ENCODE measurements at places on chromosomes 1 and 21.

DNA sequence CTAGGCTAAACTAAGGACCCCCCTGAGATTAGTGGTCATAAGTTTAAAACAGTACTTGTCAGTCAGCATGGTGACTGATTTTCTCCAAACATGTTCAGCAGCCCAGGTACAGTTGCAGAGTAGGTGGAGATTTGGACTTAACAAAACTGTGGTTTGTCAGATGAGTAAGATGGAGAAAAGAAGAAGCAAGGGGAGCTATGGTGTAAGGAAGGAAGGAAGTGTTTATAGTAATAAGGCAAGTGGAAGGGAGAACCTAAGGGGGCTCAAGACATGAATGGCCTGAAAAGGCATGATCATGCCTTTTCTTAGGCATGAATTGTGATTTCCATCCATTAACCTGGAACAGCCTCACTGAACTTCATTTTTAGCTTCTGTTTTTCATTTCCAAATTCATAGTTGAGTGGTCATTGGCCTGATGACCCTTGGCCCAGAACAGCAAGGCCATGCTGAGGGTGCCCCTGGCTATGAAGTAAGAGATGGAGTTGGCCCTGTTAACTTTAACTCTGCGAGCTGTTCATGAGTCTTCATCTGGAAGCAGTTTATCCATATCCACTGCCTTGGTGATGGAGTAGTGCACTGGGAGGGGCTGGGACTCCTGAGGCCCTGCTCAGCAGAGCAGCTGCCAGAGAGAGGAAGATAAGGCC is 60.7 kb downstream of the LRRC8D start:
- no peak for DNase-seq

GRCh38 chr21:27339902-27340301 is 373.0 kb upstream of the ADAMTS5 start:
- DNase-seq, result no peak

DNA sequence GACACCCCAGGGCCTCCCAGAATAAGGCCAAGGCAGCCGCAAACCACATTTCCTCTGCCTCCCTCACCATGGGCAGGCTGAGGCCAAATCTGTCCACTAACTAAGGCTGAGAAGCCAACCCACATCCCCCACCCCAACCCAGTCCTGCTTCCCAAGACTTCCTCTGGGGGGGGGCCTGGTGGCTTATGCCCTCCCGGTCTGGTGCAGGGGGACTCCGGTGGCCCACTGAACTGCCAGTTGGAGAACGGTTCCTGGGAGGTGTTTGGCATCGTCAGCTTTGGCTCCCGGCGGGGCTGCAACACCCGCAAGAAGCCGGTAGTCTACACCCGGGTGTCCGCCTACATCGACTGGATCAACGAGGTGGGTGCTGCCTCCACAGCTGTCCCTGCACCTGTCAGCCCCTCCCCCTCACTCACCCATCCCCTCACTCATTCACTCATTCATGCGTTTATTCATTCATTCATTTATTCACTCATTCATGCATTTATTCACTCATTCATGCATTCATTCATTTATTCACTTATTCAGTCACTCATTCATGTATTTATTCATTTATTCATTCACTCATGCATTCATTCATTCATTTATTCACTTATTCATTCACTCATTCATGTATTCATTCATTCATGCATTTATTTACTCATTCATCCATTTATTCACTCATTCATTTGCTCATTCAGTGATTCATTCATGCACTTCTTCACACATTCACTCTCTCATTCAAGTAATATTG is 7.3 kb downstream of the CTRC start:
- no peak for DNase-seq

- no peak for DNase-seq
These were observed 27.4 kb downstream of the SLC5A9 start for GRCh38 chr1:48249868-48250267.

DNA sequence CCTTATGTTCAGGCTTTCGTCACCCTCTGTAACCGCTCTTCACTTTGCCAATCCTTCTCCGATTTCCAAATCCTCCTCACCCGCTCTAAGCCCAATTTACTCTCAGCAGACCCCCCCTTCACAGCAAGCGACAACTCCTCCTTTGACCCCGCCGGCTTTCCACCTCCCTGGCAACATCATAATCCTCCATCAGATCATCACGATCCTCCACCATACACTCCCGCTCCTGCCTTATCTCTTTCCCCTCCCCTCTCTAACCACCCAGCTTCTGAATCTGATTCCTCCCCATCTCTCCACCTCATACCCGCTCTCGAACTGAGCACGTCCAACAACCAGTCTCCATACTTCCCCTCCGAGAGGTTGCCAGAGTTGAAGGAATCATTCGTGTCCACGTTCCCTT is 7.5 kb upstream of the EVA1B start:
- DNase-seq, result no peak

DNA sequence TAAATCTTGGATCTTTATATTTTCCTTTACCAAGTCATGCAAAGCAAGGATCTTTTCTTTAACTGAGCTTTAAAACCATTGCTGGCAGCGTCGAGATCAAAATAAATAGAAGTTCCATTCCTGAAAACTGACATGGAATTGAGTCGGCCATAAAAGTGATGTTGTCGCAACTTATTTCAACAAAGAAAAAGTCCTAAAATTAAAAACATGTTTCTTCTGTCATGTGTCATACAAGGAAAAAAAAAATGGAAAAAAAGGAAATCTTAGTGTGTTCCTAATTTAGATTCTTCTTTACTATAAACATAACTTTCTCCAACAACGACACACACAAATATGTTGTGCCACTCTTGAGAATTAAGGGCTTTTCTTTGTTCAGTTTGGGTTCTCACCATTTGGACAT is 34.9 kb downstream of the GREM2 start:
- no peak for DNase-seq

GRCh38 chr1:18109756-18110597 is 2.4 kb downstream of the IGSF21 start:
- peak; percentile 11 for DNase-seq

DNA sequence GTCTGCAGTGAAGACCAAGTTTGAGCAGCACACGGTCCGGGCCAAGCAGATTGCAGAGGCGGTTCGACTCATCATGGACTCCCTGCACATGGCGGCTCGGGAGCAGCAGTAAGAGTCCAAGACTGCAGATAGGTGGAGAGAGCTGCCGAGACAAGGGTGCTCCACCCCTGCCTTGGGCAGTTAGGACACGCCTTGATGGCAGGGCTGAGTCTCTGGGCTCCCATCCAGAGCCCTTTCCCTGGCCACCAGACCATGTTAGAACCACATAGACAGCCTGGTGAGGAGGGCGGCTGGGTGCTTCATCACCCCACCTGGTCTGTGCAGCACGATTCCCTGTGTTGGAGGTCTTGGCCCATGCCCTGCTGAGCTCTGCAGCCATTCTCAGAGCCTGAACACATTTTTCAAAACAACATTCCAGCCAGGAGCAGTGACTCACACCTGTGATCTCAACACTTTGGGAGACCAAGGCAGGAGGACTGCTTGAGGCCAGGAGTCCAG is 17.3 kb upstream of the MIIP start:
- DNase-seq, result no peak

GRCh38 chr1:219963432-219963831 is 35.1 kb upstream of the SLC30A10 start:
- no peak for DNase-seq

DNA sequence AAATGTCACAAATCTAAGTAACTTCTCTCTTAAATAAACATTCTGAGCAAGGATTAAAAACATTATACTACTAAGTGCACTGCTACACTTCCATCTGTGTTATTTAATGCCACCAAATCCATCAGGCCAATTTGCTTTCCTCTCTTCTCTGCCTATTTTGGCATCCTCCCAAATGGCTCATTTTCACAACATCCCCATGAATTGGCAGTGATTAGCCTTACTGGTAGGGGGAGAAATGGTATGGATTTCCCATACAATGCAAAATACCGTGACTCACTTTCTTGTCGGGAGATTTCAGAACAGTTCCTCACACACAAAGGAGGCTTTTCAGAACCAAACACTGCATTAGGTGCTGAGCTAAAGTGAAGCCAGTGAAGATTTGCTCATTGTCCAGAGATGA is 195.7 kb downstream of the MIS18A start:
- no peak for DNase-seq

DNA sequence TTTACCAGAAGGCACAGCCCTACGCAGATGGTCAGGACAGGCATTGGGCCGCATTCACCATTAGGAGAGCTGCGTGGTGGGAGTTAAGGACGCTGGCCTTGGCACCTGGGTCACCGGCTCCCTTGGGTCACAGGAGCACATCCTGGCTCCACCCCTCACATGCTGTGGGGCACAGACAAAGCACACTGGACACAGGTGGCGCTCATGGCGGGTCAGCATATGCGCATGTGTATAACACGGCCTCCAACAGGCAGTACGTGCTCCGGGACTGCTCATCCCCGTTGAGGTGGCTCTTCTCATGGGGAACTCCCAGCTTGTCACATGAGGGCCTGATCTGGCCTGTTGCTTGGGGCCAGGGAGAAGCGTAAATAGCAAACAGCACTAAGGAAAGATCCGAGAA is 25.0 kb downstream of the PGBD5 start:
- DNase-seq, result no peak

DNA sequence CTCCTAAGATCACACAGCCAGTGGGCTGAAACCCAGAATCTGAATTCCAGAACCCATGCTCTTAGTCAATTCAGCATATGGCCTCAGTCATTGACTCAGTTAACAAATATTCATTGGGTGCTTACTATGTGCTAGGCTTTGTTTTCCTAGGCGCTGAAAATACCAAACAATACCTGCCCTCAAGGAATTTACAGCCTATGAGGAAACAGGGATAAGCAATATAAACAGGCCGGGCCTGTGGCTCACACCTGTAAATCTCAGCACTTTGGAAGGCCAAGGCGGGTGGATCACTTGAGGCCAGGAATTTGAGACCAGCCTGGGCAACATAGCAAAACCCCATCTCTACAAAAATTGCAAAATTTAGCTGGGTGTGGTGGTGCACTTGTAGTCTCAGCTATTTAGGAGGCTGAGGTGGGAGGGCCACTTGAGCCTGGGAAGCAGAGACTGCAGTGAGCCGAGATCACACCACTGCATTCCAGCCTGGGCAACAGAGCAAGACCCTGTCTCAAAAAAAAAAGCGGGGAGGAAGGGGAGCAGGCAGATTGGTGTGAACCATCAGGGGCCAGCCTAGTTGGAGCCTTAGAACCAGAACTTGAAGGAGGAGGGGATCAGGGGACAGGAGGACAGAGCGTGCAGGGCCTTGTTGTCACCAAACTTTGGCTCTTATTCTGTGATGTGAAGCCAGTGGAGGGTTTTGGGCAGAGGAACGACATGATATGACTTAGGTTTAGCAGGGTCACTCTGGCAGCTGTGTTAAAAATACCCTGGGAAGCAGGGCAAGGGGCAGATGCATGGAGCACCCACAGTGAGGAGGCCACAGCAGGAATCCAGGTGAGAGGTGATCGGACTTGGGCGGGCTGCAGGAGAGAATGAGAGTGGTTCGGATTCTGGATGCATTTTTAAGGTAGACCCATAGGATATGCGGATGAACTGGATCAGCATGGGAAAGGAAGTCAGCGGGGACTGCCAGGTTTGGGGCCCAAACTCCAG is 5.8 kb downstream of the TINAGL1 start:
- DNase-seq, result no peak

- no peak for DNase-seq
These were observed 270.2 kb downstream of the PTPRC start for GRCh38 chr1:198908995-198909394.

DNA sequence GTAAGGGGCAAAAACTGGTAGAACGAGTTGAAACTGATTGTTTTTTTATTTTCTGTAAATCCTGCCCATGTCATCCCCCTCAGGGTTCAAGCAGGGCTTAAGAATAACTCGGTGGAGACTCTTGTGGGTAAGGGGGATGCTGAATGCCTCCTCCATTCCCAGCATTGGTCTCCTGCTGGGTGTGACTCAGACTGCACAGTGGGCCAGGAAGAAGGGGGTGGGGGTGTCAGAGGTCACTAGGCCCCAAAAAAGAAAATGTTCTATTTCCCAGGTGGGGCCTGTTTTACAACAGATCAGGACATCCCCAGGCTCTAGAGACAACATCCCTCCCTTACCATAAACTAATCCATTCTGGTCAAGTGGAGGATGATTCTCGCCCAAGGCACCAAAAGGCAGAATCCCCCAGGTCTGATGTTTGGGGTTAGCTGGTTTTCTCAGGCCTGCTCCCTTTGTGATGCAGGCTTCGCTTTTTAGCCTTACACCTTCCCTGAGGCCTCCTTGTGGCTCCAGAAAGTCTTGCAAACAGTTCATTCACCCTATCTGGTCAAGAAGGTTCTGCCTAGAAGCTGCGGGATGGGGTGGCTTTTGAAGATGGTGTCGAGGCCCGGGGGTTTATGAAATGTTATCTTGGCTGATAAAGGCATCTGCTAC is 10.7 kb upstream of the GRHL3 start:
- no peak for DNase-seq

Data from stimulated activated CD4-positive, alpha-beta T cell treated with anti-CD3 and anti-CD28 coated beads, Interleukin-4, amount 100 ng/mL, for 1 hour (primary cell).